Osteoblast (primary cell): ENCODE measurements at places on chromosomes 2 and 18. TPM values are rescaled to one million over a fixed set of nuclear protein-coding genes. Genes with fewer than 3 reads are reported as not detected.

GRCh38 chr2:184814421-184814820, 216.1 kb downstream of the ZNF804A start:
- H3K27me3 ChIP-seq, result no peaks in the 10 kb centered on the region
- no peaks in the 10 kb centered on the region for H3K4me1 ChIP-seq
- H3K27ac ChIP-seq, result no peak overlapping the region

DNA sequence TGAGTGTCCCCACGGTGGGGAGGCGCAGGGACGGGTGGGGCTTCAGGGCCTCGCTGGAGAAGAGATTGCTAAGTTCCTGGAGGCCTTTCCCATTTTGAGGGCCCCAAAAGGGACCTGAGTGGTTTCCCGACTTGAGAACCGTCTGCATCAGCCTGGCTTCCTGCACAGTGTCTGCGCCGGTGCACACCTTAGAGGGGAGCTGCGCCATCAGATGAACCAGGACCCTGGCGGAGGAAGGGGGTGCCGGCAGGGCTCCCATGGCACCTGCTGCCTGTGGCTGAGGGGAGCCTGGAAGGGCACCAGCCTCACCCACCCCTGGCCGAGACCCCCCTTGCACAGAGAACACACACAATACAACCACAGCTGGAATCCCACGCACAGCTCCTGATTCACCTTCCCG, 465.1 kb upstream of the MYT1L start:
- H3K4me1 ChIP-seq, result no peaks in the 10 kb centered on the region
- no peak overlapping the region for H3K4me3 ChIP-seq
- H3K27ac ChIP-seq, result no peak overlapping the region
- DNase-seq, result no peak
- H3K27me3 ChIP-seq, result no peaks in the 10 kb centered on the region
- H3K36me3 ChIP-seq, result no peaks in the 10 kb centered on the region

GRCh38 chr2:60505240-60505879, 48.1 kb downstream of the BCL11A start:
- no peak for DNase-seq
- H3K27ac ChIP-seq, result no peak overlapping the region
- H3K27me3 ChIP-seq, result no peaks in the 10 kb centered on the region
- no peak overlapping the region for H3K4me3 ChIP-seq
- H3K36me3 ChIP-seq, result no peaks in the 10 kb centered on the region

GRCh38 chr18:12995952-12996477, 4.9 kb downstream of the CEP192 start:
- H3K36me3 ChIP-seq, result no peaks in the 10 kb centered on the region
- no peak overlapping the region for H3K4me3 ChIP-seq
- H3K27me3 ChIP-seq, result no peaks in the 10 kb centered on the region
- DNase-seq, result no peak

CRYGD gene
- not detected in 2 replicates for total RNA-seq

VAMP5 gene
- 21.8 and 27.1 TPM in 2 replicates for total RNA-seq

PKDCC gene
- total RNA-seq, result 1.2 and 4.0 TPM in 2 replicates

GRCh38 chr18:8034674-8035073, 467.6 kb downstream of the PTPRM start:
- no peaks in the 10 kb centered on the region for H3K36me3 ChIP-seq
- no peak overlapping the region for H3K27ac ChIP-seq
- no peaks in the 10 kb centered on the region for H3K27me3 ChIP-seq
- H3K4me3 ChIP-seq, result no peak overlapping the region

CEP192 gene
- total RNA-seq, result 29.7 and 29.8 TPM in 2 replicates

GRCh38 chr2:144084114-144084661, 435.7 kb downstream of the ZEB2 start:
- no peaks in the 10 kb centered on the region for H3K27me3 ChIP-seq
- peaks cover 51% of the 10 kb centered on the region for H3K4me1 ChIP-seq
- peak overlapping the region; percentile 88 for H3K27ac ChIP-seq
- DNase-seq, result peak; percentile 66

DNA sequence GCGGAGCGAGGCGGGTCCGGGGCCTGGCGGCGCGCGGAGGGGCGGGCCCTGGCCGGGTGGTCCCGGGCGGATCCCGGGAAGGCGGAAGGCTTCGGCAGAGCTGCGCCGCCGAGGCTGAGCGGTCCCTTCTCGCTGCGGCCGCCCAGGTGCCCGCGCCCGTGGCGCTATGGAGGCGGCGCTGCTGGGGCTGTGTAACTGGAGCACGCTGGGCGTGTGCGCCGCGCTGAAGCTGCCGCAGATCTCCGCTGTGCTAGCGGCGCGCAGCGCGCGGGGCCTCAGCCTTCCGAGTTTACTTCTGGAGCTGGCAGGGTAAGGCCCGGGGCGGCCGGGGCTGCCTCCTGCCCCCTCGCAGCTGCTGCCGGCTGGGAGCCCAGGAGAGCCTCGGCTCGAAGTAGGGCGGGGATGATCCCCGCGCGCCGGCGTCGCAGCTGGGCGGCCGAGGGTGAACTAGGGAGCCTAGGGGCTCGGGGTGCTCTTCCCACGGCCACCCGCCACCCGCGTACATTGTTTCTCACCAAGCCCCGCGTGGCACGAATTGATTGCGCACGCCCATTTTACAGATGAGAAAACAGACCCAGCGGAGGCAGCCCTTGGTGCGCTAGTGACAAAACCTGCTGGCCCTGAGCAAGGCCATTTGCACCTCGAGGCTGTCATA, at the start of gene SLC66A3:
TSS of gene SLC66A3 (plus strand) at position 87 of the 655 bp plus-strand sequence. CDS start at position 167, 80 bp downstream.
- peak within 1 kb of the TSS; percentile 76 for H3K4me3 ChIP-seq
- H3K36me3 ChIP-seq, result no peaks in the 10 kb centered on the region
- peaks cover 10% of the 10 kb centered on the region for H3K4me1 ChIP-seq
- peak within 1 kb of the TSS; percentile 62 for H3K27ac ChIP-seq
- DNase-seq, result no peak
- no peaks in the 10 kb centered on the region for H3K27me3 ChIP-seq

DNA sequence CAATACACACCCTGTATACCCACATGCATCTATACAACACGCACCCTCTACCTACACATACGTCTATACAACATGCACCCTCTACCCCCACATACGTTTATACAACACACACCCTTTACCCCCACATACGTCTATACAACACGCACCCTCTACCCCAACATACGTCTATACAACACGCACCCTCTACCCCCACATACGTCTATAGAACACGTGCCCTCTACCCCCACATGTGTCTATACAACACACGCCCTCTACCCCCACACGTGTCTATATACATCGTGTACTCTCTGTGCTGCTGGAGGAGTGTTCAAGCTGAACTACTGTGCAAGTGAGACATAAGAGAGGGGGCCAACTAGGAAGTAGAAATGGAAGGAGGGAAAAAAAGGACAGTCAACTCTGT, 621.7 kb upstream of the HS6ST1 start:
- H3K4me3 ChIP-seq, result no peak overlapping the region
- no peaks in the 10 kb centered on the region for H3K4me1 ChIP-seq
- no peak overlapping the region for H3K27ac ChIP-seq
- H3K36me3 ChIP-seq, result no peaks in the 10 kb centered on the region
- no peaks in the 10 kb centered on the region for H3K27me3 ChIP-seq
- no peak for DNase-seq

RPIA gene
- total RNA-seq, result 6.2 and 6.8 TPM in 2 replicates

- H3K36me3 ChIP-seq, result no peaks in the 10 kb centered on the region
- peaks cover 16% of the 10 kb centered on the region for H3K4me1 ChIP-seq
- no peaks in the 10 kb centered on the region for H3K27me3 ChIP-seq
- H3K27ac ChIP-seq, result peak overlapping the region; percentile 87
- no peak for DNase-seq
- peak overlapping the region; percentile 41 for H3K4me3 ChIP-seq
These were observed 3.0 kb downstream of the PLEK start for GRCh38 chr2:68367953-68368653.

FKBP7 gene
- total RNA-seq, result 37.6 and 42.1 TPM in 2 replicates

REG3G gene
- not detected in 2 replicates for total RNA-seq

KCTD18 gene
- total RNA-seq, result 32.7 and 33.7 TPM in 2 replicates

- H3K4me1 ChIP-seq, result peaks cover 18% of the 10 kb centered on the region
- DNase-seq, result peak; percentile 97
- no peaks in the 10 kb centered on the region for H3K36me3 ChIP-seq
- no peak overlapping the region for H3K4me3 ChIP-seq
- H3K27ac ChIP-seq, result peak overlapping the region; percentile 91
- H3K27me3 ChIP-seq, result no peaks in the 10 kb centered on the region
These were observed 83.7 kb downstream of the SDC1 start for GRCh38 chr2:20141056-20141762.

GRCh38 chr2:135169900-135170753, 118.0 kb downstream of the RAB3GAP1 start:
- no peaks in the 10 kb centered on the region for H3K4me1 ChIP-seq
- no peak for DNase-seq
- H3K4me3 ChIP-seq, result no peak overlapping the region
- H3K27me3 ChIP-seq, result no peaks in the 10 kb centered on the region

TSPYL6 gene
- not detected in 2 replicates for total RNA-seq

- no peaks in the 10 kb centered on the region for H3K36me3 ChIP-seq
- H3K27me3 ChIP-seq, result no peaks in the 10 kb centered on the region
- no peak for DNase-seq
- no peak overlapping the region for H3K4me3 ChIP-seq
- H3K27ac ChIP-seq, result no peak overlapping the region
These were observed 1487.0 kb downstream of the LRP1B start for GRCh38 chr2:140643761-140644187.

DNA sequence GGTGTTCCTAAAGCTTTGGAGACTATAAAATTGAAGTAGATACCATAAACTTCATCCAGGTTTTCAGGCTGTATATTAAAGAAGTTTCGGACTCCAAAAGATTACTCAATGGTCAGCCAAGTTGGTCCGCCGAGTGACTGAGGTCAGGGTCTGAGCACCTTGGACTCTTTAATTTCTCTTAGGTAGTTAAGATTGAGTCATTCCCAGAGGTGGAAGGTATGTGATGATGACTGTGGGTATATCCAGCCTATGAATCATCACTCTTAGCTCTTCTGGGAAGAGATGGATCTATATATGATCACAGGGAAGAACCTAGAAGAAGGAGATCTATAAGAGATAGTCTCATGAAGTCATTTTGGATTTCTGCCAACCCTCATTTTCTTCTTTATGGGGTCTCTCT, 3.3 kb downstream of the ITGA6 start:
- H3K4me1 ChIP-seq, result no peaks in the 10 kb centered on the region
- peaks cover 16% of the 10 kb centered on the region for H3K27me3 ChIP-seq
- H3K4me3 ChIP-seq, result no peak overlapping the region
- H3K27ac ChIP-seq, result no peak overlapping the region

DNA sequence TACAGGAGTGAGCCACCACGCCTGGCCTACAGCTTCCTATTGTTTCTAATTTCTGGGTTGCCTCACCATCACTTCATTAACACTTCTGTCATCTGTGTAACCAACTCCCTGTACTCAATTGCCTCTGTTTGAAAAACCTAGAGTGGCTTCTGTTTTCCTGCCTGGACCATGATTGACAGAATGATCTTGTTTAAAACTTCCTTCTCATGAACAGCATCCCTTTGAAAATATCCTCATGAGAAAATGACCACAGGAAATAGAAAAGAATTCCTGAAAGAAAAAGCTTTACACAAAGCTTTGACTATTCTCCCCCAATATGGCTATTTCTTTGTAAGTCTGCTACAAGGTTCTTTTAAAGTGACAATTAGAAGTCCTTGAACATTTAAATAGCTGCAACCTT, 672.3 kb downstream of the ARHGAP15 start:
- H3K27me3 ChIP-seq, result no peaks in the 10 kb centered on the region
- H3K27ac ChIP-seq, result no peak overlapping the region
- H3K36me3 ChIP-seq, result no peaks in the 10 kb centered on the region
- H3K4me3 ChIP-seq, result no peak overlapping the region
- no peak for DNase-seq
- peaks cover 3% of the 10 kb centered on the region for H3K4me1 ChIP-seq

DNA sequence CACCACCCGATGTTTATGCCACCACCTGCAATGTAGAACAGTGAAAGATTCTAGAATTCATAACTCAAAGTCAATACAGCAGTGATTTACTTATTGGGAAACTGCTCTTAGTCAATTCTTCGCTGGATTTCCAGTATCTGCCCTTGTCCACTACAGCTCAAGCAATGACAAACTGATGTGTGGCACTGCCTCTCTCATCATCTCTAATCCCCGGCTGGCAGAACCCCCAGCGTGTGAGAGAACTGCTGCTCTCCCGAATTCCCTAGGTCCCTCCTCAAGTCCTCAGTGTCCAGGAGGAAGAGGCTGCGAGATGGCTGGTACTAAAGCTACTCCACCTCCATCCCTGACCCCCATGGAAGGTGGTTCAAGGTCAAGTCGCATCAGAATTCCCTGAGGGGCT, 1.6 kb downstream of the TXNL4A start:
- H3K27me3 ChIP-seq, result no peaks in the 10 kb centered on the region
- DNase-seq, result peak; percentile 82
- H3K4me3 ChIP-seq, result peak overlapping the region; percentile 95
- H3K27ac ChIP-seq, result peak overlapping the region; percentile 30

MC4R gene
- total RNA-seq, result under 0.01 TPM in 1 of 2 replicates, not detected in the other

KRTCAP3 gene
- under 0.01 and 0.72 TPM in 2 replicates for total RNA-seq
